ENCODE measurements at places on chromosomes 2 and 18. TPM values are rescaled to one million over a fixed set of nuclear protein-coding genes. Genes with fewer than 3 reads are reported as not detected.

GRCh38 chr2:25215948-25216679 is 47.7 kb upstream of the POMC start:
- H3K27ac ChIP-seq, result peak overlapping the region; percentile 78
- no peaks in the 10 kb centered on the region for H3K36me3 ChIP-seq
- no peaks in the 10 kb centered on the region for H3K27me3 ChIP-seq
- H3K4me3 ChIP-seq, result peak overlapping the region; percentile 71

- H3K4me1 ChIP-seq, result no peaks in the 10 kb centered on the region
- no peak overlapping the region for H3K4me3 ChIP-seq
- H3K27me3 ChIP-seq, result no peaks in the 10 kb centered on the region
Measured at GRCh38 chr18:34122724-34123334, 101.9 kb downstream of the NOL4 start.

DNA sequence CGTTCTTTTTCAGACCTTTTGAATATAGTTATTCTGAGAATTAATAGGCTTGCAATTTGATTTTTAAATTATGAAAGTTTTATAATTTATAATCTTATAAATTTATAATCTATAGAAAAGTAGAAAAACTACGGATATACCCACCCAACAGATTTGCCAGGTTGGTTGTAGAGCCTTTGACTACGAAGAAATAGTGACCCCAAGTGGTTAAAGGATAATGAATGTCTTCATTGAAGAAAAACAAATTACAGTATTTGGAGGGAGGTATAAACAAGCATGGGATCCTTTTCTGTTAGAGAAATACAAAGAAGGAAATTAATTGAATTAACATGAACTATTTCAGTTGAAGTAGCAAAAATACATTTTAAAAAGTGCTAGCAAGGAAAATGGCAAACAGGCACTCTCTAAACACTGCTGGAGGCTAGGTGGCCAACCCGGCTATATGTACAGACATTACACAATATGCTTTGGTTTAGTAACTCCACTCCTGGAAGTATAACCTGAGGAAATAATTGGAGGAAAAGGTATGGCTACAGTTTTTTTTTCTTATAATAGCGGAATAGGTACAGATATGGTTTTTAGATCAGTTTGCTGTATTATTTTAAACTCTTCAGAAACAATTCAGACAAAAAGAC is 110.9 kb downstream of the MIB1 start:
- no peak overlapping the region for H3K4me3 ChIP-seq
- no peak for DNase-seq
- H3K27me3 ChIP-seq, result no peaks in the 10 kb centered on the region
- peaks cover 6% of the 10 kb centered on the region for H3K4me1 ChIP-seq
- H3K36me3 ChIP-seq, result peaks cover 3% of the 10 kb centered on the region

DNA sequence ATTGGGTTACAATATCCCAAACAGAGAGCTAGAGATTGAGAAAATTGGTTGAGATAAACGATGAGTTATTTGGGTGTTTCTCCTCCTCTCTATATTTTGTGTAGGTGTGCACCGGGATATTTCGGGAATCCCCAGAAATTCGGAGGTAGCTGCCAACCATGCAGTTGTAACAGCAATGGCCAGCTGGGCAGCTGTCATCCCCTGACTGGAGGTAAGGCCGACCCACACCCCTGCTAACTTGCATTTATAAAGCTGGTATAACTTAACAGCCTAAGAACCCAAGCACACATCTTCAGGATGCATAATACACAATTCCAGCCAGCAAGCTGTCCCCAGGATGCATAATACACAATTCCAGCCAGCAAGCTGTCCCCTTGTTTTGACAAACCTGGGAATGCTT is 124.6 kb upstream of the TTC39C start:
- DNase-seq, result no peak
- no peak overlapping the region for H3K27ac ChIP-seq
- H3K4me1 ChIP-seq, result peaks cover 12% of the 10 kb centered on the region
- H3K4me3 ChIP-seq, result no peak overlapping the region

GRCh38 chr18:76495006-76495370 is at the start of gene ZNF516:
TSS of gene ZNF516 (minus strand) at chr18:76495242. CDS start at chr18:76443054, 52,188 bp downstream.
- peak within 1 kb of the TSS; percentile 93 for H3K27ac ChIP-seq
- peak; percentile 37 for DNase-seq
- H3K36me3 ChIP-seq, result no peaks in the 10 kb centered on the region
- H3K4me3 ChIP-seq, result peak within 1 kb of the TSS; percentile 88
- H3K4me1 ChIP-seq, result peaks cover 23% of the 10 kb centered on the region
- H3K27me3 ChIP-seq, result peaks cover 12% of the 10 kb centered on the region

GRCh38 chr2:149167941-149168340 is 129.4 kb downstream of the LYPD6B start:
- H3K27me3 ChIP-seq, result peaks cover 64% of the 10 kb centered on the region
- H3K4me1 ChIP-seq, result peaks cover 29% of the 10 kb centered on the region
- no peak for DNase-seq

DNA sequence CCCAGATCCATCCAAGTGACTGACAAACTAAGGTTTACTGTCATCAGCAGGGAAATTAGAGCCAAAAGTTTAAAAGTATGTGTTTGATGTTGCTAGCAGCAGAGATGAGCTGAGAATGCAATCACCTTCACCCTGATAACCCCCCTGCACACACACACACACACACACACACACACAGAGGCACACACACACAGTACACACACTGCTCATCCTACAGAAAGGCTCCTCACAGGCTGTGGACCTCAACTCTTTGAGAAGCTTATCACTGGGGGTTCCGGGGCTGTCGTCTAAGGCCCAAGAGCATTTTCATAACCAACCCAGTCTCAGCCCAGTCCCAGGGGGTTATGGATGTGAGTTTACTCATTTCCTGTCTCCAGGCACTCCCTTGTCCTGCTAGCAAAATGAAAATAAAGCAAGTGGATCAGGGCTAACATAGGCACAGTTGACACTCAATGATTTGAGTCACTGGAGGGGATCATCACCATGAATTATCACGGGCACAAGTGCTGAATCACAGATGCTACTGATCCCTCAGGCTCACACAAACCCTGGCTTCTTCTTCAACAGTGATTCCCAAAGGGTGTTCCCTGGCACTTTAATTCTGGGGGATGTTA is 76.6 kb downstream of the ALK start:
- no peak for DNase-seq
- H3K36me3 ChIP-seq, result no peaks in the 10 kb centered on the region
- H3K27ac ChIP-seq, result no peak overlapping the region

GRCh38 chr2:168559187-168559586 is 103.1 kb downstream of the CERS6 start:
- peaks cover 21% of the 10 kb centered on the region for H3K4me1 ChIP-seq
- no peak for DNase-seq
- H3K36me3 ChIP-seq, result peaks cover 56% of the 10 kb centered on the region
- no peak overlapping the region for H3K27ac ChIP-seq
- H3K27me3 ChIP-seq, result no peaks in the 10 kb centered on the region

DNA sequence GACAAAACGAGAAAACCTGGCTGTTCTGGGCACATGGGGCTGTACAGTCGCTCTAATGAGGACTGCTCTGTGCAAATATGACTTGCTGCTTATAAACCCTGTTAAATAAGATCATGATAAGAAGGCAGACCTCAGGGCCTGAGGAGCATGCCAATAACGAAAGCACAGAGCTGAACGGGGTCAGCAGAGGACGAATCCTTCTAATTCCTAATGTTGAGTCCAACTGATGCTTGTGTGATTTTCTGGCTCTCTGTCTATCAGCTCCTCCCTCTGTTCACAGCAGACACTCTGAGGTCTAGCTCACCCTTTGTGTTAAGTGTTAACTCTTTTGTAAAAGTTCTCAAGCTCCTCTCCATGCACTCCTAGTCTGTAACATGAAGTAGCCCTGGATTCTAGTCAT is 167.2 kb upstream of the REV1 start:
- no peaks in the 10 kb centered on the region for H3K27me3 ChIP-seq
- H3K27ac ChIP-seq, result no peak overlapping the region
- no peak overlapping the region for H3K4me3 ChIP-seq
- no peaks in the 10 kb centered on the region for H3K36me3 ChIP-seq
- H3K4me1 ChIP-seq, result no peaks in the 10 kb centered on the region

- H3K36me3 ChIP-seq, result peaks cover 8% of the 10 kb centered on the region
- no peak overlapping the region for H3K27ac ChIP-seq
- peaks cover 9% of the 10 kb centered on the region for H3K4me1 ChIP-seq
- no peaks in the 10 kb centered on the region for H3K27me3 ChIP-seq
- H3K4me3 ChIP-seq, result no peak overlapping the region
Measured at GRCh38 chr18:3209859-3210569, 9.8 kb downstream of the MYOM1 start.

DNA sequence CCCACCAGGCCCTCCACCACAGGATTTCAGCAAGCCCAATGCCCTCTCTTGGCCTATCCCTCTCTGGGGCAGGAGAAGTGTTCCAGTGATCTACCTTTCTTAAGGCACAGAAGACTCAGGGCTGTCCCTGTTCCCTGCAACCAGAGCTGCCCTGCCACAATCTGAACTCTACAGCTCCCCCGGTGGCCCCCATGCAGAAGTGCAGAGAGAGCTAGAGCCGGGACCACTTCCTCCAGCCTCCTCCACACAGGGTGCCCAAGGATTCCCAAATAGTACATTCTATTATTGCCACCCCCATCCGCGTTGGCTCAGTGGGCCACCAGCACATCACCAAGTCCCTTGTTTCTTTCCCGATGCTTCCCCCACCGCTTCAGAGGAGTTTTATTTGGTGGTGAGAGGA is 114.8 kb upstream of the PTPRM start:
- no peaks in the 10 kb centered on the region for H3K4me1 ChIP-seq
- DNase-seq, result peak; percentile 2
- no peaks in the 10 kb centered on the region for H3K36me3 ChIP-seq
- H3K27ac ChIP-seq, result no peak overlapping the region
- no peaks in the 10 kb centered on the region for H3K27me3 ChIP-seq

DNA sequence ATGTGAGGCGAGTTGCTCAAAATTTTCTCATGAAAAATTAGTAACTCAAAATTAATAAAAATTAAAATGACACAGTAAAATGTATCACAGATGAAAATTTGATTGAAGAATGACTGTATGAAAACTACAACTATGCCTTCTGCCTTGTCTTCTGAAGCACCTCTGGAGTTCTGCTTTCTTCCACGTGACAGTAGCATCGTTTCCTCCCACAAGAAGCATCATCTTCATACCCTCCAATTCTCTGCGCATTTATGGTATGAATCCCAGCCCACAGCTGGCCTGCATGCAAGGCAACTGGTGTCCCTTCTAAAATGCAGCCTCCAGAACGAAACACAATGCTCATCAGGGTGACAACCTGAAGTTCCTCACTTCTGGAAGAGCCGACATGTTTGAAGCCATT is 189.9 kb downstream of the MYO1B start:
- no peaks in the 10 kb centered on the region for H3K36me3 ChIP-seq
- no peaks in the 10 kb centered on the region for H3K4me1 ChIP-seq
- no peak overlapping the region for H3K4me3 ChIP-seq
- H3K27me3 ChIP-seq, result no peaks in the 10 kb centered on the region

- peaks cover 2% of the 10 kb centered on the region for H3K4me1 ChIP-seq
- H3K4me3 ChIP-seq, result no peak overlapping the region
- H3K36me3 ChIP-seq, result no peaks in the 10 kb centered on the region
- H3K27me3 ChIP-seq, result no peaks in the 10 kb centered on the region
- no peak for DNase-seq
- no peak overlapping the region for H3K27ac ChIP-seq
Measured at GRCh38 chr2:1307670-1308069, 105.6 kb upstream of the TPO start.

DNA sequence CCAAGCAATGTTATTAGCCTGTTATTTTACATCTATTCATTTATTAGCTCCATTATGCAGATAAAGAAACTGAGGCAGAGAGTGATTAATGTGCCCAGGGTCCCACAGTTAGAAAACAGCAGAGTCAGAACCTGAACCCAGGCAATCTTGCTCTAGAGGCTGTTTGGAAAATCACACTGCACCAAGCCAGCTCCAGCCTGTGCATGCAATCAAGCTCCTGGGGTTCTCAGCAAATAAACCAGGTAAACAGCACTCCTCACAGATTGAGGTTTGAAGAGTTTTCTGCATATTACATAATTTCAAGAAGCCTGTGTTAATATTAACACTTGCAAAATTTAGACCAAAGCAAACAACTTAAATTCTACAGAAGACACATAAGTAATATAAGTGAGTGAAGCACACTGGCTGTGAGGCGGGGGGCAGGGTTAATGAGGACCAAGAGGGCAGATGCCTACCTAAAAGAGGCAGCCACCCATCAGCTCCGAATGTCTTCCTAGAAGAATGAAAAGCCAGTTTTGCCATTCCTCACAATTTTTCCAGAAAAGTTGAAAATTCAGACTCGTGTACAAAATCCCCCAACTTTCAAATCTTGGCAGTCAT is 35.4 kb downstream of the CACNB4 start:
- H3K27me3 ChIP-seq, result peaks cover 14% of the 10 kb centered on the region
- no peak for DNase-seq
- no peak overlapping the region for H3K4me3 ChIP-seq

DNA sequence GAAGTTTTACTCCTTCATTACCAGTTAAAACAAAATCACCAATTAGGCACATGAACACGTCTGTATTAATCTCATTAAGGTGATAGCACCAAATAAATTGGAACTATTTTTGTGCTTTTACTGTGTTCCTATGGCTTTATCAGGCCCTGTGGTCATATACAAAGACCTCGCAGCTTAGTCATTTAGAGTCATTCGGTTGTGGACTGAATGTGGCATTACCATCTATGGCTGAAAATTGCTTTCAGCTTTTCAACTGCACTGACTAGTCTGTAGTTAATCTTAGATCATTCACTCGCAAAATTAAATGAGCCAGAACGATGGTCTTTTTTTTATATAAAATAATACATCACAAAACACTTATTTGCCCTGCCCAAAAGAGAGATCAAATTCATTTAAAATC is 601.7 kb downstream of the NR4A2 start:
- H3K4me1 ChIP-seq, result peaks cover 3% of the 10 kb centered on the region
- H3K27ac ChIP-seq, result no peak overlapping the region
- no peaks in the 10 kb centered on the region for H3K27me3 ChIP-seq
- no peaks in the 10 kb centered on the region for H3K36me3 ChIP-seq
- no peak overlapping the region for H3K4me3 ChIP-seq

Gene INPP5D
- 41.8 TPM for total RNA-seq

Gene FBXO41
- 45.8 TPM for total RNA-seq

Gene PDE1A
- not detected for total RNA-seq

Gene NR4A2
- total RNA-seq, result 49.9 TPM

Gene KHK
- total RNA-seq, result 12.8 TPM
